ENCODE measurements at places on chromosomes 4 and X.

DNA sequence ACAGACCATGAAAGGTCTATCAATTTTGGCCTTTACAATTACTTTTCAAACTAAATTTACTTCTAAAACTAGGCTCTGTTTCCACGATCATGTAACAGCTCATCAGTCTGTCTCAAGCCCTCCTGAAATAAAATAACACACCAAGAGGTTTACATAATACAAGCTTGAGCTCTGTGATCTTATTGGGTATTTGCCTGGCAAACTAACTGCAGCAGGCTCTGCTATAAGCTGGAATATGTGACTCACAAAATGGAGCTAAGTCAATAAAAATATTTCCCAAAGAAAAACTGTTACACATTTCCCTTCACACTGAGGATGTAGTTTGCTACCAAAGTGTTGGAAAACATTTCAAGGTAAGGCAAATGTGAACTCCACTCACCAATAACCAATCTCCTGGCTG is 94.7 kb upstream of the GPM6B start:
- DNase-seq, result no peak

- no peak for DNase-seq
These were observed 219.0 kb downstream of the TLL1 start for GRCh38 chr4:166091912-166092510.

GRCh38 chr4:22573641-22574040 is 57.8 kb upstream of the ADGRA3 start:
- DNase-seq, result no peak

DNA sequence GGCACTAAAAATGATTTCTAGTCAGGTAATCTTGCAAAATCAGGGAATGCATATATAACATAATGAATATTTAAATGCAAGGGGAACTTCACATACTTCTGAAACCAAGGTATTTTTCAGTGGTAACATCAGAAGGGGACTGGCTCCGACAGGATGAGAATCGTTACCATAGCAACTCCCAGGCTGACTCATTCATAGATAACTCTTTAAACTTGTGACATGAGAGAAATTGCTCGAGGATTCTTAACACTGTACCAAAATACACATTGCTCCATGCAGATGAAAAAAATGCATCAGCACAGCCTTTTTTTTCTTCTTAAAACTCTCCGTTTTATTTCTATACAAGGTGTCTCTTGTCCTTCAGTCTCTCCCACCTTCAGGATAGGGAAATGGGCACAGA is 114.3 kb downstream of the GABRB1 start:
- DNase-seq, result no peak

- no peak for DNase-seq
These were observed 149.6 kb downstream of the FHIP1A start for GRCh38 chr4:151558496-151559113.

DNA sequence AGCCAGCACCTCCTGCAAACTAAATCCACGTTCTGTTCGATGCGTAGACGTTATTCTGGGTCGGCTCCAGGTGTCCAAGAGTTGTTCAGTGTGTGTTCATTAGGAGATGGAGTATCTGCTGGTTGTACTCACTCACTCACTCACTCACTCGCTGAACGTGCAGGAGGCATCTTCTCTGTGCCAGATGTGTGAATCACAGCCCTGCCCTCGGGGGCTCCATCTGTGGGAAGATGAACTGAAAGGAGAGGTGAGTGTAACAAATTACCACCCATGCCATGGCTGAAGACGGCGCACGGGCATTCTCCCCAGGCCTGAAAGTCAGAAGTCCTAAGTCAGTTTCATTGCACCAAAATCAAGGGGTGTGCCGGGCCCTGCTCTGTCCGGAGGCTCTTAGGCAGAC is 16.1 kb downstream of the NSG1 start:
- DNase-seq, result no peak

DNA sequence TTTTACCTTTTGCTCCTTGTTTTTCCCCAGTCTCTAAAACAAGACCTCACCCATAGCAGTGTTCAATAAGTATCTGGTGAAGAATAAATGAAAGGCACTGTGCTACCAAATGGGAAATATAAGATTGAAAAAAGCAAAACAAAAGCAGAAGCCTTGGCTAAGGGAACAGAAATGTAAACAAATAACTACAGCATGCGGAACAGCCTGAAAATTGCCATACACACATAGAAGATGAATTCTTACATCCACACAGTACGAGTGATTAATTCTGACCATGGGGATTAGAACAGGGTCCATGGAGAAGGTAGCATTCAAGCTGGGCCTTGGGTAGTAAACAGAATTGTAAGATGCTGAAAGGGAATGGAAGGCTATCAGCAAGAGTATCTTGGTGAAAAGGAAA is 40.5 kb downstream of the TMEM150C start:
- DNase-seq, result no peak

DNA sequence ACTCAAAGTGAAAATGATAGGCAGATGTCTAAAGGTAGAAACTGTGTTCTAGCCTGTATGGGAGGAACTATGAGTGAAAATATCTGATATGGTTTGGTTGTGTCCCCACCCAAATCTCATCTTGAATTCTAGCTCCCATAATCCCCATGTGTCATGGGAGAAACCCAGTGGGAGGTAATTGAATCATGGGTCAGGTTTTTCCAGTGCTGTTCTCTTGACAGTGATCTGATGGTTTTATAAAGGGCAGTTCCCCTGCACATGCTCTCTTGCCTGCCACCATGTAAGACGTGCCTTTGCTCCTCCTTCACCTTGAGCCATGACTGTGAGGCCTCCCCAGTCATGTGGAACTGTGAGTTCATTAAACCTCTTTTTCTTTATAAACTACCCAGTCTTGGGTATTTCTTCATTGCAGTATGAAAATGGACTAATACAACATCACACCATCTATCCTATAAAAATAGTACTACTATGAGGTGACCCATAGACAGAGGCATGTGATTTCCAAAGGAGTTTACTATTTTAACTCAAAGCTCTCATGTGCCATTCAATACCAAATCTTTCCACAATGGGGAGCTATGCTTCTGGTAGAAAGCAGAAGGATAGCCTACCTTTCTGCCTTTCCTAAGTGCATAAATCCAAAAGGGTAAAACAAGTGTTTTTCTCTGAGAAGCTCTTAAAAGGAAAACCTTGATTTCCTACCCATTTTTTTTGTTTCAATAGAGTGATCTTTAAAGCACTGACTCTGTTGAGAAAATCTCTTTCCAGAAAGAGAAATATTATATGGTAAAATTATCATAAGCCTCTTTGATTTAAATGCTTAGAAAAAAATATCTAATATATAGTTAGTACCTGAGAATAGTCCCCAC is 38.8 kb downstream of the SEC31A start:
- no peak for DNase-seq

GRCh38 chr4:165443276-165443675 is 64.5 kb downstream of the CPE start:
- DNase-seq, result no peak

- no peak for DNase-seq
These were observed 286.6 kb downstream of the PPP1R2C start for GRCh38 chrX:42491137-42491907.

DNA sequence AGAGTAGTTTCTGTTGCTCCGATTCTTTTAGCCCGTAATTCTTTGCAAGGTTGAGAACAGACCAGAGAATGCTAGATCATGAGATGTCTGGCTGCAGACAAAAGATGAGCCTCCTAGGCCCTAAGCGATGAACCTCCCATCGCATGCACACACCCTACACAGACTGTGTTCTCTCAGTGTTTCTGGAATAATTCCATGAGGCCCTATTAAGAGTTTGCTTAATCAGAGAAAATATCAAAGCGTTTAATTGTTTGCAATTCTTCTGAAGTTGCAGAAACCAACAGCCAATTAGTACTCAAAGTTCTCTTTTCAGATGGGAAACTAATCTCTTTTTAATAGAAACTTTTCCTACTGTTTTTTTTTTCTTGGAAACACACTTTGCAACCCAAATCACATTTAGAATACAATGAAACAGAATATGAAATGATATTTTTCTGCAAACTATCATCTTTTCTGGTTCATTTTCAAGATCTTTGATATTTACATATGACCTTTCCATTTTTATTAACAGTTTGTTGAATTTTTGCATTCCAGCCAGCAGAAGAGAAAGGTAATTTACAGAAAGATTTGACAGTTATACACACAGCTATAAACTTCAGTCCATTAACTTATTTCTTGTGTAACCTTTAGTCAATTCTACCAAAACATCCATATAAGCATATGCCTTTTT is 1525.6 kb downstream of the ARAP2 start:
- DNase-seq, result no peak

GRCh38 chr4:139843641-139844040 is 178.0 kb downstream of the MGST2 start:
- no peak for DNase-seq

GRCh38 chr4:143397335-143397734 is 60.7 kb downstream of the GAB1 start:
- DNase-seq, result no peak

- no peak for DNase-seq
These were observed 71.5 kb downstream of the TSPAN5 start for GRCh38 chr4:98586962-98587354.

GRCh38 chr4:169154121-169154520 is 116.6 kb downstream of the SH3RF1 start:
- no peak for DNase-seq

DNA sequence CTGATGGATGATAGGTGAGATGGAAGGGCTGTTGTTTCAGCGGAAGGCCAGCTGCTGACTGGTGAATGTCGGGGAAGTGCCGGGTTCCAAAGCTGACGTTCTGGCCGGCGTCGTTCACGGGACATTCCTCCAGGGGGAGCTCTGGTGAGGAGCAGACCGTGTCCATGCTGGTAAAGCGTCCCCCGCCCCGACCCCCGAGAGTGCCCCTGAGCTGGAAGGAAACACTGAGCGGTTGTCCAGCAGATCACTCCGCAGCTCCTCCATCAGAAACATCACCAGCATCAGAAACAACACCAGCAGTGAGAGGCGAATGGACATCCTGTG is 18.6 kb upstream of the ADRA2C start:
- DNase-seq, result no peak

GRCh38 chr4:124722071-124722470 is 9.5 kb upstream of the ANKRD50 start:
- no peak for DNase-seq

GRCh38 chr4:93852680-93853079 is 24.1 kb downstream of the ATOH1 start:
- DNase-seq, result no peak

DNA sequence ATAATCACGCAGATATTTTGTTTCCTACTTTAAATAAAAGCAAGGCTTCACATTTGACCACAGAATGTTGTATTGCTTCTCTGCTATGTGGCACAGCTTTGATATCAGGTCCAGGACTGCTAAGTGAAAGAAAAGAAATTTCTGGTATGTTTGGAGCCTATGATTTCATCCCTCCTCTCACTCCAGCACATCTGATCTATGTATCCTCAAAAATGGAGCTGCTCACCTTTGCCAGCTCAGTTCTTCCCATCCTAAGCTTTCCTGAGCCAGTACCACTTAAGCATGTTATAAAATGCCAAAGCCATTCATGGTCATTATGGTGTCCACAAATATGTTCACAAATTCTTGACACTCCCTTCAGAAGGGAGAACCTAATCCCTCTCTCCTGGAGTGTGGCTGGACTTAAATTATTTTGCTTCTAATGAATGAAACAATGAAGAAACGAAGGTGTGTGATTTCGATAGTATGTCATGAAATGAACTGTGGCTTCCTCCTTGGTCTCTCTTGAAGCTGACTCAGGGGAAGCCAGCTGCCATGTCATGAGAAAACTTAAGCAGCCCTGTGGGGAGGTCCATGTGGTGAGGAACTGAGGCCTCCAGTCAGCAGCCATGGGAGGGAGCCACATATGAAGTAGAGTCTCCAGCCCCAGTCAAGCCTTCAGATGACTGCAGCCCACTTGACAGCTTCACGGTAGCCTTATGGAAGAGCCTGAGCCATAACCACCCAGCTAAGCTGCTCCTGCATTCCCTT is 207.7 kb downstream of the MGST2 start:
- no peak for DNase-seq

- no peak for DNase-seq
These were observed 16.2 kb upstream of the LAMP2 start for GRCh38 chrX:120485315-120485637.

GRCh38 chrX:70332600-70332999 is 42.7 kb downstream of the KIF4A start:
- DNase-seq, result no peak
